ENCODE measurements at places on chromosomes 6 and 20.

- DNase-seq: no peak
These were observed 253.4 kb downstream of the HACE1 start for GRCh38 chr6:104606361-104606760.

DNA sequence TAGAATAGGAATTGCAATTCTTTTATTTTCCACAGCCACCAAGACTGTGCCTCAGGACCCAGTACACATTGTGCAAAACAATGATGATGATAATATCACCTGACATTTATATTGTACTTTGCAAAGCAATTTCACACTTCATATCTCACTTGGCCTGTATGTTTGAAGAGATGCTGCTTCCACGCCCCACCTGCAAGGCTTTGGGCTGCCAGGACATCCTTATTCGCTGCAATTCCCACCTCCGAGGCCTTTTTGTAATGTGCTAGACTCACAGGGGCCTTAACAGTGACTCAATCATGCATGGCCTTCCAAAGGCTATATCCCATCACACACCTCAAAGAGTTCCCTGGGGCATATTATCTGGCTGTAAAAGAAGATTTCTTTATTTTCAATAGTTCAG is 200.9 kb downstream of the MYLK4 start:
- DNase-seq: no peak

- DNase-seq: no peak
These were observed 142.2 kb downstream of the BTBD9 start for GRCh38 chr6:38497546-38497945.

- DNase-seq: no peak
These were observed 2.8 kb upstream of the NUP153 start for GRCh38 chr6:17709476-17709875.

GRCh38 chr6:136086686-136087085 is 163.4 kb downstream of the MTFR2 start:
- no peak for DNase-seq

GRCh38 chr20:3628502-3629314 is 34.5 kb downstream of the GFRA4 start:
- no peak for DNase-seq

- no peak for DNase-seq
These were observed 8.6 kb downstream of the CMTR1 start for GRCh38 chr6:37441651-37442050.

GRCh38 chr6:82554666-82555065 is 191.0 kb downstream of the TPBG start:
- DNase-seq: peak; percentile 42
